ENCODE measurements at places on chromosomes 11 and 22.

DNA sequence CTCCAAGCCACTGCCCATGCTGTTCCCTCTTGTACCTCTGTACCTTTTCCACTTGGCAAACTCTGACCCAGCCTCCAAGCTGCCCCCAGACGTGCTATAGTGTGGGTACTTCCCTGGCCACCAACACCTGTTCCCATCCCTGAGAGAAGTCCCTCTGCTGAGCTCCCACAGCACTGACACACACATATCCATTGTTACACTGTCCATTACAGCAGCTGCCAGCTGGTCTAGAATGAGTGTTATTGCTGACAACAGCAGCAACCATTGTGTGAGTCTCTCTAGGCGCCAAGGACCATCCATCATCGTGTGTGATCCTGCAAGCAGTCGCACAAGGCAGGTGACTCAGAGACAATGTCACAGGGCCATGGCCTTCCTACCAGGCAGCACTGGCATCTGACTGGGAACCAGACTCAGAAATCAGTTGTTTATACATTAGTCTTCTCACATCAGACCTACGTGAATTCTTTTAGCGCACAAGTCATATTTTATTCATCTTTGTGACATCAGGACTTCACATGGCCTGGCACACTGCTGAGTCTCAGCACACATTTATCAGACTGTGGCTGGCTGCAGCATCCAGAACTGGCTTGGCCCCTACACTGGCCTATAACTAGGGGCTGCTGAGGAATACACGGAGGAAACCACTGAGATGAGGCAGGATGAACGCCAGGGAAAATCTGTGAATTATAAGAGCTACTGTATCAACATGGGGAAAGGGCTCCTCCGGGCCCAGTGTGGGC lies 56.4 kb downstream of the SGSM3 start:
- DNase-seq: no peak

DNA sequence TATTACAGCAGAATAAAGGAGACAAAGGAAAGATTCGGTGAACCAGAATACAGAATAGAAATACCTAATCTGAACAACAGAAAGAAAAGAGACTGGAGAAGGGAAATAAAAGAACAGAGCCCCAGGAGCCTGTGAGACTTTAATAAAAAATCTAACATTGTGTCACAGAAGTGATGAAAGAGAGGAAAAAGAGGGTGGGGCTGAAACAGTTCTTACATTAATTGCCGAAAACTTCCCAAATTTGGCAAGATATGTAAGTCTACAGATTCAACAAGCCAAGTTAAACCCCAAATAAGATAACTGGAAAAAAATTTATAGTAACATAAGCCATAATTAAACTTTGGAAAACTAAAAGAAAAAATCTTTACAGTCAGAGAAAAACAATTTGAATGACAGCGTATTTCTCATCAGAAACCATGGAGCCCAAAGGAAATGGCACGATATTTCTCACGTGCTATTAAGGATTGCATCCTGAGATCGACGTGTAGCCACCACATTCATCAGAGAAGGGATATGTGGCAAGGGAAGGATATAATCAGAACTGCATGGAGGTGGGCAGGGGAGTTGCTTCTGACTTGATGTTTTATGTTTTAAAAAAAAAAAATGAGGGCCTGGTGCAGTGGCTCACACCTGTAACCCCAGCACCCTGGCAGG lies 73.9 kb downstream of the SGSM3 start:
- DNase-seq: no peak

DNA sequence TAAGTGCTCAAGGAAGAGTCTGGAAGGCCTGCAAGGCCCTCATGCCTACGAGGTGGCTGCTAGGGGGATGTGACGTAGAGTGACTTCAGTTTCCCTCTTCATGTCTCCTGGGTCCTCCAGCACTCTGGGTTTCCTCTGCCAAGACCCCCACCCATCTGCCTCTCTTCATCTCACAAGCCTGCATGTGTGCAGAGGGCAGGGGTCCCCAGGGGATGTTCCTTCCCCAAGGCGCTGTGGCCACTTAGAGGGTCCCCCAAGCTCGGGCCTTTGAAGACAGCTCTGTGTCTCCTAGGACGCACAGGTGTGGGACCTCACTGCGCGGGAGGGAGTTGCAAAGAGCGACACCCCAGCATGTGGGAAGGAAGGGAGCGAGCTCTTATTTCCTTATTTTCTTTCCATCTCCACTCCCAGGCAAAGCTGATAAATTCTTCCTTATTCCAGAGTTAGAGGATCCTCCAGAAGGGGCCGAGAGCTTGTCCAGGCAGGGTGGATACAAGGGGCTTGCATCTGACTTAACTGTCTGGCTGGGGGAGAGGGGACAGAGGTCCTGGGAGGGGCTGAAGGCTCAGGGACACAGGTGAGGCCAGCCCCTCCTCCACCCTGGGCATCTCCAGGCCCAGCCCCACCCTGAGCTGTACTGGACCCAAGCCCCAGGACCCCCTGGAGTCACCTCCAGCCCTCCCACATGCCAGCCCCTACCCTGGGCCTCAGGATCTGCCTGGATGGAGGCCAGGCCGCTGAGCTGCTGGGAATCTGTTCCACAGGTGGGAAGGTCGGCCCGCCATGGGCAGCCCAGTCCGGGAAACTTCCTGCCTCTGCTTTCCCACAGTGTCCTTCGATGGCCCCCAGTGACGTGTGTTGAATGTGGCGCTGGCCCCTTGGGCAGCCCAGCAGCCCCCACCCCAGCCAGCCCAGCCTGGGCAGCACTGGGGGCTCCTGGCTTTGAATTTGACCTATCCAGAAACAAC lies 59.7 kb upstream of the KCNQ1OT1 start:
- no peak for DNase-seq

GRCh38 chr11:3674189-3674588 lies 3.0 kb upstream of the CHRNA10 start:
- DNase-seq: no peak

- no peak for DNase-seq
These were observed 22.2 kb downstream of the MYBPC3 start for GRCh38 chr11:47329987-47330931.

DNA sequence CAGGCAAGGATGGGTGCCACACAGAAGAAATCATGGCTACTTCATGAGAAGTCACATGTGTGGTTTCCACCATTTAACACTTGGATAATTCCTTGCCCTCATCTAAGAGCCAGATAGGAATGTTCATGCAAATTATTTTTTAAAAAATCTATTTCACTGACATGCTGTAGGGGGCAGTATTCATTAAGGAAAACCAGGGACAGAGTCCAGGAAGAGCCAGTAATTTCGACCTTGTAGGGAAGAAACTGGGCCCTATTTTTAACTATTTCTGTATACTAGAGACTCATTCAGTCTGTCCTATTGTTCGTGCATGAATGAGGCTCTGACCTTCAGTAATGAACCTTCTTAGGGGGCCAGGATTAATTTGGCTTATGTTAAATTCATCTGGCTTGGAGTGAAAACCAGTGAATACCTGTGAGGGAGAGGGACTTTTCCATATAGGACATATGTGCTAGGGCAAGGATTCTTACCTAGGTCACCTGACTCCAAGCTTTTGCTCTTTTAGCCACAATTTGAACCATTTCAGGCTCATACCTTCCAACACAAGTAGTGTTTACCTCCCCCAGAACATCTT lies 192.7 kb downstream of the NAV2 start:
- no peak for DNase-seq

DNA sequence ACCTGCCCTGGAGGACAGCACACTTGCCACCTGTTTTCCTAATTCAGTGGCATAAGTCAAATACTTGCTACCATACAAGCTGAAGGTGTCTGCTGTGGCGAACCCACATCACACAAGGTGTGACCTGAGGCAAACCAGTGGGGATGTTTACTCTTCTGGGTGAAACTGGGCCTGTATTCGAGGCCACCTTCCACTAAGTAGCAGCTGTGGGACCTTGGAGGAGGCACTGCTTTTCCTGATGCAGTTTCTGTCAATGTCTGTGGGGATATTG lies 927.4 kb downstream of the BRD1 start:
- no peak for DNase-seq

GRCh38 chr22:35313311-35314121 lies 13.8 kb downstream of the TOM1 start:
- DNase-seq: peak; percentile 51

- DNase-seq: peak; percentile 44
These were observed 20.0 kb upstream of the SMIM38 start for GRCh38 chr11:69135420-69136363.

- DNase-seq: no peak
These were observed 6.9 kb downstream of the NAALADL1 start for GRCh38 chr11:65051398-65051858.

DNA sequence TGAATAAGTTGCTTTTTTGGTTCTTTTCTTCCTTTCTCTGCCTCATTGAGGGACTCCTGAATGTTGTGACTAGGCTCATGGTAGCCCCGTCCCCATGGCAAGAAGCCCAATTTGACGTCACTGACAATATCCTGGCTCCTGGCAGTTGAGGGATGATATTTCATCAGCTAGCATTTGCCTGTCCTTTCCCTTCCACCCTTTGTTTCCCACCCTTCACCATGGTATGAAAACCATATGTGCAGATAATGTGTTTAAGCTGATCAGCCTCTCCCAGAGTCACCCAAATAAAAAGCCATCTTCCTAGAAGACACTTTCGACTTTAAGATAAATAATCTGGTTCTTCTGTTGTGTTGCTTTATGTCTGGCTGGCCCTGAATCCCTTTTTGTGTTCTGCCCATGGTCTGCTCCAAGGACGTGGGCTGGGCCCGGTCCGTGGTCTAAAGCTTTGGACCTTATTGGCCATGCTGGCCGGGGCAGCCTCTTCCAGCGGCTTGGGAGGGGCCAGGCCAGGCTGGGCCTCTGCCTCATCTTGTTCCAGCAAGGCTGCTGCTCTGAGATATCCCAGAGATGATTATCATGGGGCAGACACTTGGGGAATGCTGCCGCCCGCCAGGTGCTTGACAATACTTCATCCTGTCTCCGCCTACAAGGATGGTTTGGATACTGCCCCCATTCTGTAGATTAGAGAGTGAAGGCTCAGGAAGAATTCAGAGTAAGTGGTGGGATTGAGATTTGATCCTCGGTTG lies 5.1 kb downstream of the TSPAN18 start:
- no peak for DNase-seq

DNA sequence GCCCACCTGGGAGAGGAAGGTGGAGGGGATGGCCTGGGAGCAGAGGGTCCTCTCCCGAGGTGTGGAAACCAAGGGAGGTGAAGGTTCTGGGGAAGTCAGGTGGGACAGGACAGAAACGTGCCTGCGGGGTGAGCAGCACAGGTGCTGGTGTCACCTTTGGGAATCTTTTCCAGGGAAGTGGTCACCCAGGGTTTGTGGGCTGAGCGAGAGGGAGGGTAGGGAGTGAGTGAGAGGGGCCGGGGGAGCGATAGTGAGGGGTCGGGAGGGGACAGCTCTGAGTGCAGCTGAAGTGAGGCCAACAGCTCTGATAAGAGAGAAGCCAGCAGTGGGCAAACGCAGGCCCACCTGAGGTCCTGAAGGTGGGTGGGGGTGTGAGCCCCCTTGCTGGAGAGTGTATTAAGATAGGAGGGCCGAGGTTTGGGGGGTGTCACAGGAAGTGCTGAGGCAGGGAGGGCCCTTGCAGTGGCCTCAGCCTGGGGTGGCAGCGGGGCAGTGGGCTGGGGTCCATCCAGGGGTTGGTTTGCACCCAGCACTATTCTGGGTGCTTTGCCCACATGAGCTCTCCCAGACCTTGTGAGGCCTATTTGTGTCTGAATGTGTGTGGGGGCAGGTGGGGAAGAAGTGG lies 1.6 kb upstream of the SHANK3 start:
- no peak for DNase-seq

- no peak for DNase-seq
These were observed 890.5 kb downstream of the JRKL start for GRCh38 chr11:97280347-97280746.

GRCh38 chr11:43278193-43278956 lies 33.4 kb upstream of the API5 start:
- no peak for DNase-seq

DNA sequence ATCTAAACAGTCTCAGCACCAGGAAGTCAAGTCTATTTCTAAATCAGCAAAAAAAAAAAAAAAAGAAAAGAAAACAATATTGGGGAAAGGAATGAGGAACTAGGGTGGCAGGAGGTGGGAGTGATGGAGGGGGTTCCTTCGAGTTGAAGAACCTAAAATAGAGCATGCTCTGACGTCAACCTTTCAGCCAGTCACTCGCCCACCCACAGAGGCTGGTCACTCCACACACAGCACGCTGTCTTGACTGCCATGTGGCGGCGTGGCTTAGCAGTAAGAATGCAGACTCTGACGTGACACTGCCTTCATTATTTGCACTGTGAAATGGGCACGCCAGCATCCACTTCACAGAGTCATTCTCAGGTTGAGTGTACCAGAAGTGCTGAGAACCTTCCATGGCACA lies 48.3 kb downstream of the LARGE1 start:
- no peak for DNase-seq

DNA sequence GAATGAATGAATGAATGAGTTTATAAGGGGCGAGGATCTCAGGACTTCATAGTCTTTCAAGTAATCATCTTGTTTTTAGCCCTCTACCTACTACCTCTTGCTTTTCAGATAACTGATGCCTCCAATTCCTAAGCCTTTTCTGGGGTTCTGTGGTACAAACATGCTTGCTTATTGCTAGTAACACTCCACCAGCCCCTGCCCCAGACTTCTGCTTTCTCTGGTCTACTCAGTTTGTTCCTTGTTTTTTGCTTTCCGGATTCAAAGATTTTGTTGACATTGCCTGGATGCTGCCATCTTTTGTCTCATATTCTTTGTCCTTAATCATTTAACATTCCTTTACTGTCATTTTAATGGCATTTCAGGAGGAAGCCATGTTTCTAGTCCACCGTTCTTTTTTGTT lies 8.9 kb upstream of the TMEM9B start:
- no peak for DNase-seq

- DNase-seq: no peak
These were observed 9.9 kb upstream of the RNASEH2C start for GRCh38 chr11:65730461-65730860.

- peak; percentile 51 for DNase-seq
These were observed 1.4 kb downstream of the SIGIRR start for GRCh38 chr11:413120-414081.

- no peak for DNase-seq
These were observed 39.5 kb downstream of the CHKA start for GRCh38 chr11:68081691-68082090.

DNA sequence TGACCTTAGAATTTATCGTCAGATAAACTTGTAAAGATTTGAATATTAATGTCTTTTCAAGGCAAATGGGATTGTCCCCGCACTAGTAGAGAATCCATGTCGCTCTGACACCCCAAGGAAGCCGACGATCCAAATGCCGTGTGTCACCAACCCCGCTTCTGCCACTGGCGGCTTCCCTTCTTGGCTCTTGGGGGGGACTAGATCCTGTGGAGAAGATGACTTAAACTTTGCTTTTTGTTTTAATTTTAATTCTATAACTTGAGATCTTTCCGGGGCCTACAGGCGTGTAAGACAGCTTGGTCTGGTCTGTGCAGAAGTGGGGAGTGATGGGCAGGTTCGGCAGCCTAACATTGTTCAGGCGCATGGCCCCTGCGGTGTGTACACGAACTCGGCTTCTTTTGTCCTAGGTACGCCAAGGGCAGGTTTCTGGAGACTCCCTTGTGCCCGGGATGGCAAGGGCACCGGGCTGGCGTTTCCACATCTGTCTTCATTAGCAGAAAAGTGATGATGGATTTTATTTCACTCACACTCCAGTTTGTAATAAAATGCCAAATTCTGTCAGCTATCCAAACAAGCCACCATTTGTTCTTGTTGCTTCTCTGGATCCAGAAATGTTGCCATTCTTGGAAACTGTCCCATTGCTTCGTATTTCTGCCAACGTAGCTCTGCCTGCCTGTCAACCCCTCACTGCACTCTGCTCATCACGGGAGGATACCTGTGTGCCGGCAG lies 6.7 kb downstream of the YDJC start:
- no peak for DNase-seq
